ENCODE measurements at places on chromosomes 6 and 20.

DNA sequence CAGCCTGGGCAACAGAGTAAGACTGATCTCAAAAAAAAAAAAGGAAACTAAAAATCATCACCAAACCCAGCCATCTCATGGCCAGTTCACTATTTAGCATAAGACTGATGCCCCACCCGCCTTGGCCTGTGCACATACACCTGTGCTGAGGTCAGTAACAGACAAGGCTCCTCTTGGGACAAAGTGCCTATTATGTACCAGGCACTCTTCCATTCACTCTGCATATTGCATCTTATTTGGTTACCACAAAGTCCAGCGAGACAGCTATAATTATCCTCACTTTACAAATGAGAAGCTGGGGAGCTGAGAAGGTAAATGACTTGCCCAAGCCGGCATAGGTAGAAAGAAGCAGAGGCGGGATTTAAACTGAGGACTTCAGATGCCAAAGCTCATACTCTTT lies 3.8 kb downstream of the PTPRT start:
- DNase-seq: no peak

DNA sequence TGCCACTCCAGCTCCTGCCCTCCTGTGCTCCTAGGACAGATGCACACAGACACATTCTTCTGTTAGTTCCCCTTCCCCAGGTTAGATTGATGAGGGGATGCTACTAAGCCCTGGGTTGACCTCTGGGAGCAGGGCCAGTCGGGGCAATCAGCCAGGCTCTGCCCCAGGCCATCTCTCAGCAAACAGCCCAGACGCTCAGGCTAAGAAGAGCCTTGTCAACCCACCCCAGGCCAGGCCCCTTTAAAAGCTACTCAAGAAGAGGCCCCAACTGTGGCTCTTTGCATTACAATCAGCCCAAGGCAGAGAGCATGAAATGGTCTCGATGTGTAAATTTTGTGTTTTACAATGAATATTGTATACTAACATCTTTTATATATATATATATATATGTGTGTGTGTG lies 107.4 kb downstream of the TFAP2A start:
- no peak for DNase-seq

DNA sequence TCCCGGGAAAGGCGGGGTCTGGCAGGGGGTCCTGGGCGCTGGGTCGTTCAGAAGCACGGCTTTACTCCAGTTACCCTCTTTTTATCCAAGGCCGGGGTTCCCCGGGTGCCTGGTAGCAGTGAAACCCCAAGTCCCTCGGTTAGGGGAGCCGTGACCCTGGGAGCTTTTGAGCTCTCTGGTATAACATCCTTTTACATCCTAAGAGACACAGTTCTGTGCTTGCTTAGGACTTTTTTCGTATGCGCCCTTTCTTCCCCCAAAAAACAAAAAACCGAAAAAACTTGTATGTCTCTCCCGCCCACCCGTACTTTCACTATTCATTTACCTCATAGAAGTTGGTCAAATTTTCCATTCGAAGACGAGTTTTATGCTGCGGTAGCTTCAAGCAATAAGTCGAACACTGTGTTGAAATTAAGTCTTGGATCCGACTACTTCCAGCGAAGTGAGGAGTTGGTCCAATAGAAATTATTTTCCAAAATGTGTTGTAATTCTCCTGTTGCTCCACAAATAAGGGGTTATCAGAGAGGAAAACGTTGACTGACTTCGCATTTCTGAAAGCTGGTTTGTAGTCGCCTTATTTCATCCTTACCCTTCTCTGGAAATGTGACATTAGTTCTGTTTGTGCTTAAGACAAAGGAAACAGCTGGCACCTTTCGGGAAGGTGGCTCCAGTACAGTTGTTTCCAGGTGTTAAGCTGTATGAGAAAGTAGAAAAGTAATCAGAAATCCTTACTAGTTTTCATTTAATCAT lies 816 bp upstream of the MAN1A1 start:
- peak; percentile 63 for DNase-seq

DNA sequence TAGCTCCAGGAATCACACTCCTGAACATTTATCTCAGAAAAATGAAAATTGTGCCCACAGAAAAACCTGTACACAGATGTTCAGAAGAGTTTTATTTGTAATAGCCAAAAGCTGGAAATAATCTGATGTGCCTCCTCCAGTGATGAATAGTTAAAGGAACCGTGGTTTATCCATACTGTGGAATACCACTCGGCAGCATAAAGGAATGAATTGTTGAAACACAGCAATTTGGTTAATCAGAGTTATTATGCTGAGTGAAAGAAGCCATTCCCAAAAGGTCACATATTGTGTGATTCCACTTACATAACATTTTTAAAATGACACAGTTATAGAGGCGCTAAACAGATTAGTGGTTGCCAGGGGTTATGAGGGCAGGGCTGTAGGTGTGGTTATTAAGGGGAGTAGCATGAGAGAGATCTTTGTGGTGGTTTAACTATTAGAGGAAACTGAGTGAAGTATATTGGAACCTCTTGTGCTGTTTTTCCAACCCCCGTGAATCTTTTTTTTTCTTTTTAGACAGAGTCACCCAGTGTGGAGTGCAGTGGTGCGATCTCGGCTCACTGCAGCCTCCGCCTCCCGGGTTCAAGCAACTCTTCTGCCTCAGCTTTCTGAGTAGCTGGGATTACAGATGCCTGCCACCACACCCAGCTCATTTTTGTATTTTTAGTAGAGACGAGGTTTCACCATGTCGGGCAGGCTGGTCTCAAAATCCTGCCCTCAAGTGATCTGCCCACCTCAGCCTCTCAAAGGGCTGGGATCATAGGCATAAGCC lies 26.2 kb downstream of the PSMF1 start:
- no peak for DNase-seq

GRCh38 chr6:5086294-5086890 lies 1.3 kb downstream of the PPP1R3G start:
- no peak for DNase-seq

GRCh38 chr6:90432937-90433336 lies 136.3 kb upstream of the BACH2 start:
- no peak for DNase-seq

GRCh38 chr20:15561707-15562404 lies 1011.4 kb downstream of the KIF16B start:
- DNase-seq: no peak

GRCh38 chr6:161374971-161375873 lies 101.4 kb upstream of the AGPAT4 start:
- no peak for DNase-seq

DNA sequence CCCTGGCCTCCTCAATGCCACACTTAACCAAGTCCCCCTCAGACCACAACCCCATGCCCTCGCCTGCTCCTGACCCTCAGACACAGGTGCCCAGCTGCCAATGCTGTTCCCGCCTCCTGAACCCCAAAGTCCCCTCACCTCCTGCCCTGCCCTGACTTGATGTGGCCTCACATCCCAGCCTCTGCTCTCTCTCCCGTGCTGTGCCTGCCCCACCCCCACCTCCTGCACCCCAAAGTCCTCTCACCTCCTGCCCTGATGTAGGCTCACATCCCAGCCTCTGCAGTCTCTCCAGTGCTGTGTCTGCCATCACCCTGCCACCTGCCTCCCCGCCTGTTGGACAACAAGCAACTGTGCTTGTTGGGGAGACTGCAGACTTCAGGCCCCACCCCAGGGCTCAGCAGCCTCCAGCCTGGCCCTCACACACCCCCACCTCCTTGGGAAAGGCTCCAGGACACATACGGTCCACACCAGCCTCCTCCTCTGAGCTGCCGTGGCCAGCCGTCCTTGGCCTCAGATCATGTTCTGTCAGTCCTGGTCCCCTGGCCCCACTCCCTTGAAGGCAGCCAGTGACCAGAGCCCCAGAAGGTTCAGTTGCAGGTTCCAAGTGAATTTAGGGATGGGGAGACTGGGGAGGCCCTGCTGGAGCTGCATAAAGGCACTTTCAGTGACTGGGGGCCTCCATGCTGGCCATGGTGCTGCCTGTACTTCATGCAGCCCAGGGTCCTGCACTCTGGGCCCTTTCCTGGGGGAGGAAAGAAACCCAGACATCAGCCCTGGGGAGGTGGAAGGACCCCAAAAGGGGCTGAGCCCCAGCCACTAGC lies 28.4 kb downstream of the YTHDF1 start:
- DNase-seq: no peak

DNA sequence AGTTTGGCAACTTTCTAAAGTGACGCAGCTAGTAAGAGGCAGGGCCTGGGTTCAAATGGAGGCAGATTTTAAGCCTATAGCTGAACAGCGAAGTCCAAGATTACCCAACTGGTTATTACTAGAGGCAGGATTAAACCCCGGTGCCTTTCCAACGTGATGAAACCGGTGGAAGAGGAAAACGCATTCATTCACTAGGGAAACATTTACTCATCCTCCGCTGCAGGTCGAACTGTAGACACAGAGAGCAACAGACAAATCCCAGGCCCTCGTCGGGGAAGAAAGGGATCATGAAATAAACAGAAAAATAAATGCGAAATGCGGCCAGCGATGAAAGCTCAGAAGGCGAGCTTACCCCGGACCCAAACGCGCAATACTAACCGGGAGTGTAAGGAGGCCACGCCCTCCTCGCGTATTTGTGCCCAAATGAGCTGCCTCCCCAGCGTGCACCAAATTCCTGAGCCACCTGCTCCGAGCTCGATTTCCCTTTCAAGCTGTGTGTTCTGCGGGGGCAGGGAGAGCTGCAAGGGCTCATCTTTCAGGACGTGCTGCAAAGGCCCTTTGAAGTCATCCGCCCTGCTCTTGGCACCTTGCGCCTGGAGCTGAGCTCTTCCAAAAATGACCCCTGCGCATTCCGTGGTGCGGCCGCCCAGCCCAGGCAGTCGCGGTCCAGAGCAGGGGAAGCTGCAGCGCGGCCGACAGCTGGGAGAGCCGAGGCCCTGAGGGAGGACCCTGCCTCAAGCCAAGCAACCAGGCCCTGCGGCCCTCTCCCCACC lies 46.9 kb downstream of the PDYN start:
- DNase-seq: no peak

DNA sequence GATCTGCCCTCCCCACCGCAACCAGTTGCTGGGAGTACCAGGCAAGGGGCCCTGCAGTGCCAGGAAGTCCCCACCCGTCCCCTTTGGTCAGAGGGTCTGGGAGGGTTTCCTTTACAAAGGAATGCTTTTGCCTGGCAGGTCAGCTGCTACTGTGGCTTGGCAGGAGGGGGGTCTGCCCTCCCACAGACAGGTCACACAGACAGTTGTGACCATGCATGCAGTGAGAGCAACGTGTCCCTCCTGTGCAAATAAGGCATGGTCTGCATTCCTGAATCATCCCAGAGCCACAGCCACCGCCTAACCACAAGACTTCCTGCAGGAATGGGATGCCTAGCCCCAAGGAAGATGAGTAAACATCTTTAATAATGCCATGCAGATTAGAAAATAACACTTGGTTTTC lies 439 bp upstream of the F13A1 start:
- no peak for DNase-seq

DNA sequence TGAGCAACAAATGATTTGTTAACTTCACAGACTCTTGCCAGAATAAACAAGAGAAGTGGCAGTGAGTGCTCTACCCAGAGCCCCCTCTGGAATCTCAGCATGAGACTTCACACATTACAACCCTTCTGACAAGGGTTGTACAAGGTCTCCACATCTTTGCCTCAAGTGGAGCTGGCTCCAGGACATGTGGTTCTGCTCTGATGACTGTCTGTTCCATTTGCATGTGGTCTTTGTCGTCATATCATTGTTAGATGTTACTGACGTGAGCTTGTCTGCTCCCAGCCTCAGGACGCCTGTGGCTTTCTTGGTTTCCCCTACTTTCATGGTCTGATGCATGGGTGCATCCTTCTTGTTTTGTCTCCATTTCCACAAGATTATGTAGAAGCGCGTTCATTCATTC lies 115.0 kb downstream of the SLC24A3 start:
- no peak for DNase-seq

Measured in KG1 (cell line).